ENCODE measurements at places on chromosomes 16 and 17. TPM values are rescaled to one million over a fixed set of nuclear protein-coding genes. Genes with fewer than 3 reads are reported as not detected.

The KRT27 gene
- not detected for total RNA-seq

The KRT14 gene
- 0.46 TPM for total RNA-seq

The TMEM100 gene
- 0.23 TPM for total RNA-seq

The ENPP7 gene
- not detected for total RNA-seq

The NHERF1 gene
- total RNA-seq = 14.6 TPM

The CD300A gene
- not detected for total RNA-seq

The TP53TG3 gene
- not detected for total RNA-seq

The KRTAP3-2 gene
- total RNA-seq = not detected

The CIBAR2 gene
- total RNA-seq = not detected

The PLD6 gene
- 1.8 TPM for total RNA-seq

The ITGB4 gene
- 0.30 TPM for total RNA-seq

The ITGAD gene
- total RNA-seq = not detected

The HOXB9 gene
- total RNA-seq = 0.30 TPM

The DPEP3 gene
- total RNA-seq = not detected

The GINS2 gene
- total RNA-seq = 0.89 TPM

The TMEM238L gene
- not detected for total RNA-seq

The ALG1 gene
- total RNA-seq = 27.9 TPM

The TP53TG3C gene
- total RNA-seq = not detected

The SLC6A2 gene
- not detected for total RNA-seq

The TNS4 gene
- not detected for total RNA-seq

Data from smooth muscle cell of the umbilical artery (primary cell).